NCI-H1105 (cell line): ENCODE measurements at places on chromosomes 4 and X.

DNA sequence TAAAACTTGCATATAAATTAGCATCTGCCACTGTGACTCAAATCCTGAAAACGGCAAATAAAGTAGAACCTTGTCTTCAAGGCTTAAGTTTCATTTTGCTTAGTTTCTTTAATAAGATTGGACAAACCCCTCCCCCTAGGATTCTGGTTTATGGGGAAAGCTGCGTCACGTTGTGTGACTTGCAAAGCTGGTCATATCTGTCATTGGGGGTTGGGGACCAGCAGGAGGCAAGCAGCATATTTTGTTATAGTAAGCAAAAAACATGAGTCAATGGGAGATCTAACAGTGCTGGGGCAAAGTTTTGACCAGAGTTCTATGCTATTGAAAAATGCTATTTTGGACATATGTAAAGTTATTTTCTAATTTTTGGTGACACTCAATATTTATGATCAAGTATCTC lies 407.3 kb downstream of the PCDH18 start:
- DNase-seq: no peak

- DNase-seq: no peak
These were observed 2.0 kb downstream of the TMEM165 start for GRCh38 chr4:55397520-55398321.

DNA sequence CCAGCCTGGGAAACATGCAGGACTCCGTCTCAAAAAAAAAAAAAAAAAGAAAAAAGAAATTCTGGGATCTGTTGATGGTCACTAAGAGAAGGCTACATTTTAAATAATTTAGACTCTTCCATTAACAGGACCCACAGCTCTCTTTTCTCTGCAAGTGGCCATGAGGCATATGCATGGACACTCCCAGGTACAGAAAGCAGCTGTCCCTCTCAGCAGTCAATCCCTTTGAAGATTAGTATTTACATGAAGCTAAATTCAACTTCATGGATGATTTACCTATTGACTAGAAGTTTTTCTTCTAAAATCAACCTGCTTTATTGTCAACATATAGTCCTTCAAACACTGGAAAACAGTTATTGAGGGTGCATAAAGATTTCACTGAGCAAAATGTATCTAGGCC lies 139.9 kb downstream of the CPEB2 start:
- no peak for DNase-seq

- no peak for DNase-seq
These were observed 4.5 kb downstream of the CFAP299 start for GRCh38 chr4:80340036-80340435.

DNA sequence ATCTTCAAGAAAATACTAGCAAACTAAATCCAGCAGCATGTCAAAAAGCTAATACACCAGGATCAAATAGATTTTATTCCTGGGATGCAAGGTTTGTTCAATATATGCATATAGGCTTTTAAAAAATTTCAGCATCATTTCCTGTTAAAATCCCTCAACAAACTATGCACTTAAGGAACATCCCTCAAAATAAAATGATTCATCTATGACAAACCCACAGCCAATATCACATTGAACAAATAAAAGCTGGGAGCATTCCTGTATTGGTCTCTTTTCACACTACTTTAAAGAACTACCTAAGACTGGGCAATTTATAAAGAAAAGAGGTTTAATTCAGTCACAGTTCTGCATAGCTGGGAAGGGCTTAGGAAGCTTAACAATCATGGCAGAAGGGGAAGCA lies 726.7 kb downstream of the GRXCR1 start:
- DNase-seq: no peak

DNA sequence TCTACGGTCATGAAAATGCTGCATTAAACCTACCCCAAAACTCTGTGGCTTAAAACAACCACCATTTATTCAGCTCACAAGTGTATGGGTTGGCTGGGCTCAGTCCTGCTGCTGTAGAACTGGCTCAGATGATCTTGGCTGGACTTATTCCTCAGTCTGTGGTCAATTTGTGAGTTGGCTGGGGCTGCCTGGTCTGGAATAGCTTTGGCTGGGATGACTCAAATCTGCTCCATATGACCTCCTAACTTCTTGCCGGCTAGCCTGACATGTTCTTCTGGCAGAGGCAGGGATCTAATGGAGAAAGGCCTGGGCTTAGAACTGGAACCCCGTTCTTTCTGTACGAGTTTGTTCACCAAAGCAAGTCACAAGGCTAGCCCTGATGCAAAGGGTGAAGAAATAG lies 71.7 kb downstream of the CFAP299 start:
- DNase-seq: no peak

GRCh38 chrX:153460826-153461225 lies 9.6 kb downstream of the HAUS7 start:
- peak; percentile 23 for DNase-seq

DNA sequence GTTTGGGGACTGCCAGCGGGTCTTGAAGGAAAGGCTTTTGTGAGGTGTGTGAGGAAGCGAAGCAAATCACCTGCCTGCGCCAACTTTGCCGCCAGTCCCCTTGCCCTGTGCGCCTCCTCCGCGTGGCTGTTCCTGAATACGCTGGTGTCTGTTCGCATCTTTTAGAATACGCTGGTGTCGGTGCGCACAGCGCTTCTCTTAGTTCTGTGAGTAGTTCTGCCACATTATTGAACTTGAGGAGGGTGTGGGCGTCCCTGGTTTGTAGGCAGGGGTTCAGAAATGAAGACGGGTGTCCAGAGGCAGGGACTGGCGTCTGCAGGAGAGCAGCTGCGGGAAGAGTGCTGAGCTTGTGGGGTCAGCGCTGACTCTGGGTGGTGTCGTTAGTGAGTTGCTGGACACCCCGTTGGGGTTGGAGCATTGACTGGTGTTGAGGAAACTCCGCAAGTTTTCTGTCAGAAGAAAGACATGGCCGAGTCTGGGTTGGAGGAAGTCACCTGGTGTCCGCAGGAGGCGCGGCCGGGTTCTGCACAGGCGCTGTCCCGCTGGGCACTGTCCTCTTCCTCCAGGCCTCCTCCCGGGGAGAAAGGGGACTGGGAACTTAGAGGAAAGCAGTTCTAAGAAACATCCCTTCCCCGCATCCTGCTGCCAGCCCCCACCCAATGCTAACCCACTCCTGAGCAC lies 930 bp downstream of the ZNF718 start:
- DNase-seq: no peak

DNA sequence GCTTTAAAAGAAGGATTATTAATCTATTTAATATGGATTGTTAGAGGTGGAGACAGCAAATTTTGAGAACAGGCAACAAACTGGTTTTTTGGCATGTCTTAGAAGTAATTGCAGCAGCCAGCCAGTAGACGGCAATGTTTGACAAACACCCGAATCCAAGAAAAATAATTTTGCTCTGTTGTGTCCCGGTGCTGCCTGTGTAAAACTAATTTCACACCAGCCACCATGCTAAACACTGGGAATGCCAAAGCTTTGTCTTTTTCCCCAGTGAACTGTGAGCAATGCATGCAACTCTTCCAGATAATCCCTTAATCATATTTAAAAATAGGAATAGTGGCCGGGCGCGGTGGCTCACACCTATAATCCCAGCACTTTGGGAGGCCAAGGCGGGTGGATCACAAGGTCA lies 25.9 kb downstream of the SMIM31 start:
- DNase-seq: no peak

GRCh38 chr4:150983851-150984250 lies 31.2 kb downstream of the LRBA start:
- DNase-seq: no peak

- no peak for DNase-seq
These were observed 229.2 kb downstream of the RBMX2 start for GRCh38 chrX:130631011-130631410.

DNA sequence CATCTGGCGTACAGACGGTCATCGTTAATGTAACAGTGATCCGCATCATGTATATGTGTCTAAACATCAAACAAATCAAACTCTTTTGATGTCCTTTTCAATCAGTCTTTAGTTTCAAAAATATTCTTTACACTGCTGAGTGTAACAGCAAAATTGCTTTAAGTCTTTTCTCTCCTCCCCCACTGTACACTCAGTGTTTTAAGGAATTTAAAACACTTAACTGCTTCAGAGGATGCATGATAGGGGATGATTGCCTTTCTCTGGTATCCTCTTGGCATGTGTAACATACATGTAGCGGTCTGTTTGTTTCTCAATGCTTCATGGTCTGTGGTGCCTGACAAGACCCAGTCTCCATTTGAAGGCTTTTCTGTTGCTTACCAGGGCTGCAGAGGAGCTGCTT lies 41.6 kb downstream of the LIMCH1 start:
- no peak for DNase-seq

- DNase-seq: no peak
These were observed 79.2 kb downstream of the TRIML1 start for GRCh38 chr4:188218392-188218791.

DNA sequence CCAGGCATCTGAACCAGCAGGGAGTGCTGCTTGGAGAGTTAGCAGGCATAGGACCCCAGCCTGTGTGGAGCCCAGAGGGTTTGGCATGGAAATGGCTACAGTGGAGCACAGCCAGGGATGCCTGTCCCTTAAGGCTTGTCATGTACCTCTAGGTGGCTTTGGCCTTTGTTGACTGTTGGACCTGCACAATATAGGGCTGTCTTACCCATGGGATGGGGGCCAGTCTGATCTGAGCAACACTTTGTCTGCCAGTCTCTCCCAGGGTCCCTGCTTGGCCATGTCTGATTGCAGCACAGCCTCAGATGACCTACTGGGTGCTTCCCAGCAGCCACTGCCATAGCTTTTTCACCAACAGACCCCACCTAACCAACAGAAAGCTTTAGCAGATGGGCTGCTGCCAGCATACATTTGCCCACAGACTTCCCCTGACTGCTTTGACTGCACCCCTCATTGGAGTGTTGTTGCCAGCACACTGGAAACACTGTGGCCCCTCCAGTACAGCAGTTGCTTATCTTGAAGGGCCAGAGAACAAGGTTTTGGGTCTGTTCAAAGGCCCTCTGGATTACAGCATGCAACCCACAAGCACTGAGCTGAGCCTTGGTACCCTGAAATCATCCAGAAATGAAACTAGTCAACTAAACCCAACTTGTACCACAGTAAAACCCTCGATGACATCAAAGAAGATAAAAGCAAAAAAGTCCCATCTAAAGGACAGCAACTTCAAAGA lies 22.1 kb downstream of the ANAPC10 start:
- no peak for DNase-seq

DNA sequence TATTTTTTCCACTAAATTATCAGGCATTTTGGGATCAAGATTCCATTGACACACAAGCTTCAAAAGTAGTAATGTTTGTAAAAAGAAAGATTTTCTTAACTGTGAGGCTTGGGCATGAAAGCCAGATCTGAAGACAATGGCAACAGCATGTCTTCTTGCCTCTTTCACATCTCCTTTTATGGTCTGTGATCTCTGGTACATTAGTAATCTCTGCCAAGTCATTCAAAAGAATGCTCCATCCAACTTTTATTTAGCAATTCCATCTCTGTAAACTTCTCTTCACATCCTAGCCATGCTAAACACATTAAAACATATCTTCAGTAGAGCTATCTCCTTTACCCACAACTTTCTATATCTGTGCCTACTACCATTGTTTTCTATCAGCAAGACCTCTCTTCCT lies 465.4 kb downstream of the FAT4 start:
- no peak for DNase-seq

DNA sequence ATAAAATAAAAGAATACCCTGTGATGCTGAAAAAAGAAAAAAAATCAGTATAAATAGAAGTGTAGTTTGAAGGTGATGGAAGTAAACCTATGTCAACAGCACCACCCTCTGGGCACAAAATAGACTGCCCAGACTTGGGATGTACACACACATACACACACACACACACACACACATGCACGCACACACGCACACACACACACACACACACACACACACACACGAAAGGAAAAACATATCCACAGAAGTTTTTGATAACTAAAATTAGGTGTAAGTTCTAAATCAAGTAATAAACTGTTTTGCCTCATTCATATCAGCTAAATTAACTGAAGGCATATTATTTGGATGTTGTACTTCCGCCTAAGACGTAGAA lies 40.5 kb downstream of the ANXA5 start:
- DNase-seq: peak; percentile 28

GRCh38 chrX:16671005-16671404 lies 21.0 kb downstream of the S100G start:
- no peak for DNase-seq

DNA sequence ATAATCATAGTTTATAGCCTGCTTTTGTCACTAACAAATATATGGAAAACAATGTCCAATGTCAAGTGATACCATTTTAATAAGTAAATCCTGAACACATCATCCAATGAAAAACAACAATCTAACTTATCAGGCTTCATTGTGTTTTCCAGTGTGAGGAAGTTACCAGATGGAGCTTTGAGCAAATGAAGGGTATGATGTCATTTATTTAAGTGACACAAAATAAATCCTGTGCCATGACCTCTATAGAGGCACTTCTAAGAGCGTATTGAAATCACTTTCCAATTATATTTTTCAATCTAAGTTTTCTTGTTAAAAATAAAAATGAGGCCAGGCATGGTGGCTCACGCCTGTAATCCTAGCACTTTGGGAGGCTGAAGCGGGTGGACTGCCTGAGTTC lies 48.2 kb upstream of the NMU start:
- DNase-seq: no peak

DNA sequence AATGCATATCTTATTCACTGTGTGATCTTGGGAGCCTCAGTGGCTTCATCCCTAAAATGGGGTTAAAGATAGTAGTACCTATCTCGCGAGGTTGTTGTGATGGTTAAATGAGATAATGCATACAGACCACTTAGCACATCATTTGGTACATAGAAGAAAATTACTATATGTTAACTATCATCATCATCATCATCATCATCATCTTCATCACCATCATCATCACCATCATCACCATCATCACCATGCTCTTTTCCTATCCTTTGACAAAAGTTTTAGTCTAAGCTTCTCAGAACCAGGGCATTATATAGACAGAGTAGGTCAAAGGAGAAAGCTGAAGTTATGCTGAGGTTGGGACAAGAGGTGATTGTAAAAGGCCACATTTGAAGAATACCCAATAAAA lies 145.0 kb downstream of the GPC3 start:
- no peak for DNase-seq

DNA sequence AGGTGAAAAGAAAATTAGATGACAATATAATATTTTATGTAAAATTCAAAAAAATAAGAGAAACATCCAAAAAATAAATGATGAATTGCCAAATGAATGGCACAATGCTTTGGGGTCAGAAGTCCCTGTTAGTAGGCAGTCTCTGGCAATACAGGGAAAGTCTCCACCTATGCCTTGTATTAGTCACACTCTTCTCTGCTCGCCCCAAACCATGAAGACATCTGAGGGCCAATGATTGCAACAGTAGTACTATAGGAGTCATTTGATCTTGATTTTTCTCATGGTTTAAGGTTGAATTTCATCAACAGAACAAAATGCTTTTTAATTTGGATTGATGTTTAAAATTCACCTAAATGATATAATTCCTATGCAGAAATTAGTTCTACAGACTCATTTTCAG lies 3.9 kb upstream of the PRSS12 start:
- no peak for DNase-seq

DNA sequence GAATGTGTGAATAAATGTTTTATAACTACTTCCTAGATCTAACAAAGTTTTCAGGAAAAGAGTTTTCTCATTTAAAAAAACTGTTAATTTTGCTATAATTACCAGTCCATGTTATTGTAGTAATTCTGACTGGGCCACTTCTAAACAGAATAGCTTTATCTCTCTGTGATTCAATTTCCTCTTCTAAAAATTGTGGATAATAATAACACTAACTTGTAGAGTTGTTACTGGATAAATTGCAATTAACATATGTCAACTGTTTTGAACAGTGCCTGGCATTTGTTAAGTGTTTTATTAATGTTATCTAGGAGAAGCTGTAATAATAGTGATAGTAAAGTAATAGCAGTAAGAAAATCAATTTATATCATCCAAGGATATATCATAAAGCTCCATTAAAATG lies 162.3 kb downstream of the BTC start:
- no peak for DNase-seq

- DNase-seq: peak; percentile 43
These were observed 17.2 kb downstream of the SPIN3 start for GRCh38 chrX:56978172-56978571.
